Left forelimb (tissue), 1 donor: ENCODE measurements at places on chromosomes 12 and 14.

DNA sequence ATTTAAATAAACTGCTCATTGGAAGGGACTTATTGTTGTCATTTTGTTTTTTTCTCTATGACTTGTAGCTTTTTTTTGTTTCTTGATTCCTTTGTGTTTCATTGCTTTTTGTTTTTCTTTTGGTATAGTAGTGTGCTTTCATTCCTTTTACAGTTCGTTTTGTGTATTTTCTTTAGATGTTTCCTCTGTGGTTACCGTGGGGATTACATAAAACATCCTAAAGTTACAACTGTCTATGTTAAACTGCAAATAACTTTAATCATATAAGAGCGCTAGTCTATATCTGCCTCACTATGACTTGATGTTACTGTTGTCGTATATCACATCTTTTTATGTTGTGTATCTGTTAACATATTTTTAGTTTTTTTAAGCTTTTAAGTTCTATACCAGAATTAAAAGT is 86.9 kb downstream of the ATF7IP start:
- DNase-seq, result no peak

DNA sequence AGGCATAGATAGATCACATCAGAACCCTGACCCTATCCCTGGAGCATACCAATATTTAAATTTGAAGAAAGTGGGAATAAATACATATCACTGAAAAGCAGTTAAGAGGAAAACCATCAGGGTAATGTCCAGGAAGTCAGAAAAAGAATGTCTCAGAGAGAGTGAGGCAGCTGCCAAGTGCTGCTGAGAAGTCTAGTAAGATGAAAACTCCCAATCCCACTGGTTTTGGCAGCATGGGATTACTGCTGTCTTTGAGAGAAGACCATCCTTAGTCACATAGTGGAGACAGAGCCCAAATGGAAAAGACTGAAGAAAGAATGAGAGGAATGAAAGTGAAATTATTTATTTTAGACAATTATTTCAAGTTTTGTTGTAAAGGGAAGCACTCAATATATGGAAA is 11.5 kb upstream of the TSPAN8 start:
- DNase-seq, result no peak

GRCh38 chr12:11661491-11662089 is 12.1 kb downstream of the ETV6 start:
- no peak for DNase-seq

DNA sequence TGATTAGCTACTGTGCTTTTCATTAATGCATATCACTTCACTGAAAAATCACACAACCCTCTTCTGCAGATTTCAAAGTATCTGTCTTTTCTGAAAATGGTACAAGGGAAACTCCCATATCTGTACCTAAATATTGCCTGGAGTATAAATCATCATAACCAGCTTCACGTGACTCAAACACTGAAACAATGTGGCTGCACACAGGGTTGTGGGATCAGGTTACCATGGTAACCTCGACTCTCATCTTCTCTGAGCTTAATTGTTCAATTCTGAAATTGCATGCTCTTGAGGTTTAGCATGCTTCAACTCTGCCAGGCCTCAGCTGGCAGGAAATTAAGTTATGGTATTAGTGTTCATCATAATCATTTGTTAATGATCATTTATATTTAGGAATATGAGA is 77.5 kb upstream of the CPSF6 start:
- DNase-seq, result no peak

GRCh38 chr12:80721326-80721725 is 4.6 kb downstream of the MYF5 start:
- DNase-seq, result no peak

GRCh38 chr12:17456486-17456885 is 633.5 kb downstream of the RERGL start:
- no peak for DNase-seq

GRCh38 chr12:6925540-6926279 is 2.0 kb upstream of the ATN1 start:
- DNase-seq, result peak; percentile 81

GRCh38 chr14:27315477-27315876 is 717.6 kb upstream of the NOVA1 start:
- no peak for DNase-seq

DNA sequence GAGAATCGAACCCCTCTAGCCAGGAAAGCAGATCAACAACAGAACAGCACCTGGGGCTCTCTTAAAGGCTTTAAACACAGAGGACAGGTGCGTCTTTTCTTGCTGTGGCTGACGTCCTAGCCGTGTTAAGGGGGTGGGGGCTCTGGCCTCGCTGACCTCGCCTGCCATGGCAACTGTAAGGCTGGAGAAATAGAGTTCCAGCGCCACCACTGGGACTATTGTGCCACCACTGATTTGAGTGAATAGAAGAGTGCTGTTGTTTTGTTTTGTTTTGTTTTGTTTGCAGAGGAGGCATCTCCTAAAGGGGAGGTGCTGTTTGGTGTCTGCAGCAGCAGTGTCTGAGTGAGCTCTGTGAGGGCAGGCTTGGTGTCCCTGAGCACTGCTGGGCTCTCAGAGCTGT is 34.2 kb upstream of the PRMT8 start:
- no peak for DNase-seq
